Hepatocyte (in vitro differentiated cells): ENCODE measurements at places on chromosomes 6 and 20. TPM values are rescaled to one million over a fixed set of nuclear protein-coding genes. Genes with fewer than 3 reads are reported as not detected.
A peak's percentile ranks its signal among the peaks of the same experiment; 100 is the strongest.

- H3K36me3 ChIP-seq: no peaks in the 10 kb centered on the region
- H3K27ac ChIP-seq: no peak overlapping the region
- no peak overlapping the region for H3K4me3 ChIP-seq
These were observed 106.4 kb downstream of the CD109 start for GRCh38 chr6:73802366-73802765.

- H3K4me1 ChIP-seq: no peaks in the 10 kb centered on the region
- H3K27ac ChIP-seq: no peak overlapping the region
- H3K27me3 ChIP-seq: no peaks in the 10 kb centered on the region
- no peak overlapping the region for H3K4me3 ChIP-seq
- no peaks in the 10 kb centered on the region for H3K36me3 ChIP-seq
These were observed 151.6 kb downstream of the PRIM2 start for GRCh38 chr6:57469072-57469471.

DNA sequence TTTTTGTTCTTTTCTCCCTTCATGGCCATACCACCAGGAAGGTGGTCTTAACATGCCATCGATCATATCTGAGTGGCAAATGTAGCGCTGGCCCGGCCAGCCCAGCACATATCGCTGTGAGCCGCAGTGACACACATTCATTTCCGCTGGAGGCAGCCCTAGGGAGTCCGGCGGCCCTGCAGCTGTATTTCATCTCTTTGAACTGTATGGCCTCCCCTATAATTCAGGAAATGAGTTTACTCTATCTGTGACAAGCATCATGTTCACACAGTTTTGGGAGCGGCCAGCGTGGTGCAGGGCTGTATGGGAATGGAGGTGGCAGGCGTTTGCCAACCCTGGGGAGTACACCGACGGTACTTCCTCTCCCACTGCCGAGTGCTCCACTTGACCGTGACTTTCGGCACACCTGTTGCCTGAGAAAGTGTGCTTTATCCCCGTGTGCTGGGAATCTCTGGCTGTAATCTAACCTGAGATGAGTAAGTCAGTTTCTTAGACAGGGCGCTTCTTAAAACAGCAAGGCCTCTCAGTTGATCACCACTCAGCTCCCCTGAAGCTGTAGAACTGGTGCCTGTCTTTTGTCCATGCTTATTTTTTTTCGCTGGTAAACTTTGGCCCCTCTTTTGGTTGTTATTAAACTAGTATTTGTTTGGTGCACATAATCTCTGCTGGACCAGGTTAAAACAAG, 257.1 kb upstream of the TAB2 start:
- DNase-seq: no peak
- H3K27me3 ChIP-seq: no peaks in the 10 kb centered on the region
- H3K4me1 ChIP-seq: peaks cover 33% of the 10 kb centered on the region
- peak overlapping the region; percentile 44 for H3K27ac ChIP-seq
- no peak overlapping the region for H3K4me3 ChIP-seq
- H3K36me3 ChIP-seq: no peaks in the 10 kb centered on the region

C6orf52 gene
- total RNA-seq: 1.2 and 13.1 TPM in 2 replicates

NHSL1 gene
- total RNA-seq: 58.0 and 58.3 TPM in 2 replicates

RIPPLY2 gene
- not detected in 2 replicates for total RNA-seq
